ENCODE measurements at places on chromosomes 5 and 9. TPM values are rescaled to one million over a fixed set of nuclear protein-coding genes. Genes with fewer than 3 reads are reported as not detected.

The KIAA0825 gene
- 0.60 TPM for total RNA-seq

The ORM2 gene
- not detected for total RNA-seq

The NTMT1 gene
- 85.0 TPM for total RNA-seq

The ZFP37 gene
- 1.4 TPM for total RNA-seq

The SCGB3A1 gene
- not detected for total RNA-seq

The MRPS2 gene
- 130 TPM for total RNA-seq

The DBH gene
- total RNA-seq, result not detected

The TMEM215 gene
- 0.02 TPM for total RNA-seq

The SSNA1 gene
- 157 TPM for total RNA-seq

The SV2C gene
- total RNA-seq, result not detected

The TMEM252 gene
- not detected for total RNA-seq

The OLFML2A gene
- total RNA-seq, result 31.4 TPM

The ASB6 gene
- 23.1 TPM for total RNA-seq

The IL4 gene
- total RNA-seq, result not detected

Measured in A549 treated with AZD2906 at 1 μM for 4 hours (cell line).